RKO (cell line): ENCODE measurements at places on chromosomes 5 and 9.

DNA sequence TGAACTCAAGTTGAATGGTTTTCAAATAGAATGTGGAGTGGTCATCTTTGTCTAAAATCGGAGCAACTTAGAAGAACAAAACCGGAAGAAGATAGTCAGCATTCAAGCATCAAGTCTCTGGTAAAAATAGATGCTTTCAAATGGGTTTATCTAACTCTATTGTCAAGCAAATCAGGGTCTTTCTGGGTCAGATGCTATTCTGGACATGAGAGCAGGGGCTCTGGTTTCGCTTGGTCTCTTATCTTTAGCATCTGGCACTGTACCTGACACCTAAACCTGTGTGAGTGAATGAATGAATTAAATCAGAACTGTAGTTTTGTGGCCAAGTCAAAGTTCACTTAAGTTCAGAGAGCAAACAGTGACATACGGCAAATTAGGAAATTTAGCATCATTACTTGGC lies 173.5 kb downstream of the SLIT3 start:
- DNase-seq = no peak

DNA sequence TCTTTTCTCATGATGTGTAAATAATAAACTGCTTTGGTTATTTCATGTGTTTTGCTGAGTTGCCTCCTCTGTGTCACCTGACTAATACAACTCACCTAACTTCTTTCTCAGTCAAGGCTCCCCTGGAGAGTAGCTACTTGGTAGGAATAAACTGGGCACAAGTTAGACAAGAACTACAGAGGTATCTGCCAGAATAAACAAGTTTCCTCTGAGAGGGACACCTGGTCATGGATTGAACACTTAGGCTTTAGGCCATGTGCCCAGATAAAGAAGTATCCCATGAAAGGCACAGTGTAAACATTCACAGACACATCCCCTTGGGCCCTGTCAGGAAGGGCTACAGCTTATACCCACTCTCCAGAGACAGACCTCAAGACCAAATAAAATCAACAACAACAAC lies 532.5 kb downstream of the KIF4B start:
- no peak for DNase-seq

DNA sequence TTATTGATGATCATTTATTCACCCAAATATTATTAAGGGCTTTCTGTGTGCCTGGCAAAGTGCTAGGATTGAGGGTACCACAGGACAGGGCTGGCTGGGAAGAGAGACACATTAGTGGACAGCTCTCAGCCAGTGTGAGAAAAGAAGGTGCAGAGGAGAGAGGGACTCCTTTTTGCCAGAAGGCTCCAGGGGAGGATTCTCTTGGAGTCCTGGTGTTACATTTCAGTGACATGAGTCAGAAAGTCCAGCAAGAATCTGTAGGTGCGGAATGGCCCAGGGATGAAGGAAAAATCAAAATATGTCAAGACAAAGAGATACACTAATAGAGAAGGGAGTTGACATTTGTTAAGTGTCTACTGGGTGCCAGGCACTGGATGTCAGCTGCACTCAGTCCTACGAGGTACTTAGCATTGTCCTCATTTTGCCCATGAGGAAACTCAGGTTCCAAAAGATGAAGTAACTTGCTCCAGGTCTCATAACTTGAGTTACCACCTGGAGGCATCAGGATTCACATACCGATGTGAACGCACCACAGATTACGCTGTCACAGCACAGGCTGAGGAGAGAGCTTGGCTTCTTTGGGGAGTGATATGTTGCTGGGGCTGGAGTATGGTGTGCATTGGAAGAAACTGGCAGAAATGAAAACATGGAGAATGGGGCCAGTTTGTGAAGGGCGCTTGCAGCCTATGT lies 60.5 kb downstream of the RASGRF2 start:
- no peak for DNase-seq

- DNase-seq = no peak
Measured at GRCh38 chr5:6043491-6044310, 334.6 kb downstream of the MED10 start.
